NCI-H510A (cell line): ENCODE measurements at places on chromosomes 7 and 10.
A peak's percentile ranks its signal among the peaks of the same experiment; 100 is the strongest.

DNA sequence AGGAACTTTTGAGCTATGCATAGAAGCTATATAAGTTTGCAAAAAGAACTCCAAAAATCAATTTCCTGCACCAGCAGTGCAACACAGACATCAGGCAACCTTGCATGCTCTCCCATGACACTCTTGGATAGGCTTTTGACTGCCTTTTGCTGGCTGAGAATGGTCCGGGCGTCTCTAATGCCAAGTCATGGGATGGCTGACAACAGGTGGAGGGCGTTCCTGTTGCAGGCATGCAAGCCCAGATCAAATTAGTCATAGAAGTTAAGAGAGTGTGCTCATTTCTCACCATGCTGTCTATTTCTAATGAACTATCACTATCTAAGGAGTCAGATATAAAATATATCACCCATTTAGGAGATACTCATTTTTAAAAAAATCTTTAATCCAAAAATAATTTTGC lies 8.4 kb downstream of the PLCE1 start:
- DNase-seq, result no peak

DNA sequence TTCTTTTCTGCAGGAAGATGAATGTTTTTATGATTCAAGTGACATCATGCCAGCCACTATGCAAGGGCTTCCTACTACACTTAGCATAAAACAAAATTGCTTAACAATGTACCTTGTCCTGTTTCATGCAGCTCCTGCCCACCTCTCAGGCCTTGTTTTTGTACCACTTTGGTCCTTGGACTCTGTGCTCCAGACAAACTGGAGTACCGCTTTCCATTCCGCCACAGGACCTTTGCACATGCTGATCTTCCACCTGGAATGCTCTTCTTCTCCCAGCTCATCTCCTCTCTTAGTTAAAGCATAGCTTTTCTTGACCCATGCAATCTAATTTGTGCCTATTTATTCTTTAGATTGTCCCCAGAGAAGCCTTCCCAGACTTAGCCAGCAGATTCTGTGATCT lies 77.5 kb upstream of the STK17A start:
- no peak for DNase-seq

GRCh38 chr10:29369419-29369818 lies 80.5 kb downstream of the LYZL1 start:
- DNase-seq, result no peak

DNA sequence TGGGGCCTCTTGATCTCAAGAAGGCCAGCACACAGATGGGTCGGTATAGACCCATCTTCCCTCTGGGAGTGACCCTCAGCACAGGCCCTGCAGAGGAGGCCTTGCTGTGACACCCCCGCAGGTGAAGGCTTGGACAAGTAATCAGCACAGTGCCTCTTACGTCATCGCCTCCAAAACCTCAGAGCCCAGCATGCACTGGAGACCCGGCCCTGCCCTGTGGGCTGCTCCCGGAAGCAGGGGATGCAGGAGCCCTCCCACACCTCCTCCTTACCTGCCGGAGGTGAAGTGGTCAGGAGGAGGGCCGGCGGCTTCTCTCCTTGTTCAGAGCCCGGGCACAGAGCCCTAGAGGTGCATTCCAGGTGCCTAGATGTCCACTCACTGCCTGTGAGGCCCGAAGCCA lies 121.4 kb downstream of the PAXIP1 start:
- DNase-seq, result no peak

- DNase-seq, result no peak
Observed at GRCh38 chr7:90727412-90727811, 131.3 kb downstream of the CDK14 start.

GRCh38 chr7:121202834-121203233 lies 126.0 kb upstream of the WNT16 start:
- DNase-seq, result no peak

GRCh38 chr7:87498893-87499292 lies 23.4 kb upstream of the ABCB4 start:
- DNase-seq, result no peak

- DNase-seq, result no peak
Observed at GRCh38 chr7:155323001-155323638, 25.4 kb downstream of the INSIG1 start.

DNA sequence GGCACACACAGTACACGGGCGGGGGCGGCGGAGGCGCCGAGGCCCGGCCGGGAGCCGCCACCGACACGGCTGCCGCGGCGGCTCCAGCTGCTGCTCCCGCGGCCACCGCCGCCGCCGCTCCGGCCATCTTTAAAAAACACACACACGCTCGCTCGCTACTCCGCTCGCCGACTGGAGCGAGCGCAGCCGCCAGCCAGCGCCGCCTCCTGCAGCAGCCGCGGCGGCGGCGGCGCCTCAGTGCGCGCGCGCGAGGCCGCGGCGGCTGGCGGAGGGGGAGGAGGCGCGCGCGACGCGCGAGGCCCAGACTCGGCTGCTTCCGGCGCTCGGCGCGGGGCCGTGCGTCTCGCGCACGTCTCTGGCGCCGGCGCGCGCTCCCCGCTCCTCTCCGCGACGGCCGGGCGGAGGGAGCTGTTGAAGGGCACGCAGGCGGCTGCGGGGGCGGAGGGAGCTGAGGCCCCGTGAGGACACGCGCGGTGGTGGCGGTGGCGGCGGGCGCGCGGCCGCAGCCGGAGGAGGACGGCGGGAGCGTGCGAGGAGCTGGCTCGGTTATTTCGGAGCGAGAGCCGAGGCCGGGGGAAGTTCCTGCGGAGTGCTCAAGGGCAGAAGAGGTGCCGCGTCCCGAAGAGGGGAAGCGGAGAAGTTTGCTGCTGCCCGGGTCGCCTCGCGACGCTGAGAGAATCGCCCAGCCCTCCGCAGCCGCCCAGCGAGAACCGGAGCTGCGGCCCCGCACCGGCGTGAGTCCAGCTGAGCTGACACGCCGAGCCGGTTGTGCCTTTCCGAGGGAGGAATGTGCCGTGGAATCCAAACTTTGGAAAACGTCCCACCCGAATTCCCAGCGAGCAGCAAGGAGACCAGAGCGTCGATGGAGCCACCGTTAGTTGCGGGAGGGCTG lies at the start of gene KDM7A:
Gene KDM7A (minus strand): TSS at position 173 of the 892 bp plus-strand sequence. CDS start 46 bp downstream, at position 127.
- peak; percentile 86 for DNase-seq

- DNase-seq, result no peak
Observed at GRCh38 chr7:52030722-52031121, 714.1 kb upstream of the COBL start.

GRCh38 chr10:7261351-7261750 lies 149.5 kb downstream of the SFMBT2 start:
- DNase-seq, result no peak

DNA sequence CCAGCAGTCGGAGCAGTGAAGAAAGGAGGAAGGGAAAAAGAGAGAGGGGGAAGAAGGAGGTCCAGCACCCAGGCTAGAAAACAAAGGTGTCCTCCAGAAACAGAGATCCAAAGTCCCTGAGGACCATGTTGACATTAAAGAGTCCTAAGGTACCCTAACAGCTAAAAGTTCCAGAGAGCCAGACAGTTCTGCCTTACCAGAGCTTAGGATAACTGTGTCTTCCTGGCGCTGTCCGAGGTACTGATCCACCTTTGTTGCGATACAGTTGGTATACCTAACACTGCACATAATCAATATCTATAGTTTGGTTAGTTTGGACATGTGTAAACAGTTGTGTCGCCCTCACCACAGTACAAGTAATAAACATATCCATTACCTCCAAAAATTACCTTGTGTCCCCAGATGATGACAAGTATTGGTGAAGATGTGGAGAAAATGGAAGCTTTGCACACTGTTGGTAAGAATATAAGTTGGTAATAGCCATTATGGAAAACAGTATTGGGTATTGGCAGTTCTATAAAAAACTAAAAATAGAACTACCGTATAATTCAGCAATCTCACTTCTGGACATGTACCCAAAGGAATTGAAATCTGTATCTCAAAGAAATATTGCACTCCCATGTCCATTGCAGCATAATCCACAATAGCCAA lies 59.8 kb downstream of the GRID1 start:
- DNase-seq, result no peak

GRCh38 chr10:11901833-11902475 lies 78.8 kb downstream of the PROSER2 start:
- DNase-seq, result no peak
